ENCODE measurements at places on chromosomes 2 and 18. TPM values are rescaled to one million over a fixed set of nuclear protein-coding genes. Genes with fewer than 3 reads are reported as not detected.

Gene KIF5C
- 1.9 TPM for total RNA-seq

DNA sequence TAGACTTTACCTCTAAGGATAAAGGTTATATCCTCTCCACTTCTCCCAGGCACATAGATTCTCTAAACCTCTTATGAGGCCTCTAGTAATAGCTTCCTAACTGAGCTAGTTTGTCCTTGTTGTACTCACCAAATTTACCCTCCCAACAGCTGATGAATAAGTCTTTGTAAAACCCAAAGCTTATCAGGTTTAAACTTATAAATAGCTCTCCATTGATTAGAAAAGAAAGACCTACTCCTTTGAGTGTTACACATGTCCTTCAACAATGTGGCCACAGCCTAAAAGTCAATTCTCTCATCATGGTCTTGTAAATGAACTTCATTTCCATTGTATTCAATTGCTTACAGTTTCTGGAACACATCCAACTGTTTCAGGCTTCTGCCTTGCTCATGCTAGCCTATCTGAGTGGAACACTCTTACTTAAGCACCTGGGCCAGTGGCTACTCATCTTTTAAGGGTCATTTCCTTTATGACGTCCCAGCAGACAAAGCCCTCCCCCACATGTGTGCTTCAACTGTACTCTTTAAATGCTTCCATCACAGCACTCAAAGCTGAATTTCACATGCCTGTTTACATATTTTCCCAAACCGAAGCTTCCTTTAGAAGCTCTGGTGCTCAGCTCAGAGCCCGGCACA is 131.6 kb downstream of the CDH2 start:
- no peak for DNase-seq

DNA sequence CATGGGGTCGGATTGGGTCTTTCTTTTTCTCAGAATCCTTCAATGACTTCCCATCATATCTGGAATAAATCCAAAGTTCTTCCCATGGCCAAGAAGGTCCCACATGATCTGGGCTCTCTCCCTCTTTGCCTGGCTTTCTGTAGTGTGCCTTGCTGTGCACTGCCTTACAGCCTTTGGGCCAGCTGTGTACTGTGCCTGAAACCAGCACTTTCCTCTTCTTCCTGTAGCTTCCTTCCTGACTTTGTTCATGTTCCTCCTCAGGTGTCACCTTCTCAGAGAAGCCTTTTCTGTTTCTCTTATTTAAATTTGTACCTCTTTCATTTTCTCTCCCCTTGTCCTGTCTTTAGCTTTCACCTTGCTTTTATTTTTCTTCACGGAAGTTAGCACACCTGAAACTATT is 4.3 kb upstream of the CDCA7 start:
- no peak for DNase-seq

GRCh38 chr18:24170360-24170759 is 31.5 kb downstream of the CABYR start:
- no peak for DNase-seq

- DNase-seq = no peak
These were observed 82.0 kb downstream of the APOB start for GRCh38 chr2:20961858-20962257.

Measured in lower leg skin (tissue), 4 donors.